Renal cortical epithelial cell (primary cell): ENCODE measurements at places on chromosomes 6 and 20.

DNA sequence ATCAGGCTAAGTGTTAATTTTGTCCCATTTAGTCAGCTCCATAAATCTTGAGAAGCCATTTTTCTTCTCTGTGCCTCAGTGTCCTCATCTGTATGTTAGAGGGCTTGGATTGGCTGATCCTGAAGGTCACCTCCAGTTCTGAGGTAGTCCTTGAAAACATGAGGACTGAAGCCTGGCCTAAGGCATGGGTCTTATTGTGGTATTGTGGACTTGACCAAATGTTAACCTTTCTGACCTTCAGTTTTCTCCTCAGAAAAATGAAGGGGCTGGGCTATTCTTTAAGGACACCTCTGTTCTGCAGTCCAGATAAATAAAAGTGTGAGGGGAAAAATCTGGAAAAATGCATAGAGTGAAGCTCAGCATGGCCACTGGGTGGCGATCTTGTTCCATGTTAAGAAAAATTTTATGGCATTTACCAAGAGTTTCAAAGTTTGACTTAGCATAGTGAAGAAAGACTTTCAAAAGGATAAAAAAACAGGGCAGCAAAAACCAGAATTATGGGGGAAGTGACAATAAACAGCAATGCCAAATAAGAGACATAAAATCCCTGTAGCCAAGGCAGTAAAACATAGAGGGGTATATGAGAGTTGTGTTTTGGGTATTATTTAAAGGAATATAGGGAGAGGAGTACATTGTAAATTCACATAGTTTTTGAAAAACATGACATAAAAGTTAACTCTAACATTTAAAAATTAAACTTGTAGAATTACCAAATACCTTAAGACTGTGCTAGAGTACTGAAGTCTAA, 13.2 kb upstream of the TFB1M start:
- DNase-seq = peak; percentile 70

DNA sequence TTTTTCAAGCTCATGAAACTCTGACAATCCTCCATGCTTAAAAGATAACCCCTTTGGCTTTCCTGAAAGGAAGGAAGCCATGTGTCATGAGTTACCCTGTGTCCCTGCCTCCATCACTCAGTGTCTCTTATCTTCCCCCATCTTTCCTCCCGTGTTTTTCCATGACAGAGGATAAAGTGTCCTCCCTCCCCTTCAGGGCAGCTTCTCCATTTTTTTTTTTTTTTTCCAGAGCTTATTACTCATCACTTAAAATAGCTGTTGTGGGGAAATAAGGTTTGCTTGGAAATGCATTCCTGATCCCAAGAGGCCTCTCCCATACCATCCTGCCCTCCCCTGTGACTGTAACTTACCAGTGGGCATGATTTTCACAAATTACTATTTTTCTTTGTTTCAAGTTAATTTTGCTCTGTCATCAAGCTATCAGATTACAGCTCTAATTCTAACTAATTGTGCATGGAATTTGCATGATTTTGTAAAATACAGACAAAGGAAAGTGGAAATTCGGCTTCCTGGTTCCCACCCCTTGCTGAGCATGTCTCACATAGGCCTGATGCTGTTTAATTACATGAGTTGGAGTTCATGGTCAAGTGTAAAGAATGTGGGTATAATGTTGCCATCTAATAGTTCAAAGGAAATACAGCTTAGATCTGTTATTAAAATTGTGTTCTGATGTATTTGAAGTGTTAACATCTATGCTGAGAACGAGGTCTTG, 614.5 kb upstream of the FLRT3 start:
- DNase-seq = peak; percentile 81

DNA sequence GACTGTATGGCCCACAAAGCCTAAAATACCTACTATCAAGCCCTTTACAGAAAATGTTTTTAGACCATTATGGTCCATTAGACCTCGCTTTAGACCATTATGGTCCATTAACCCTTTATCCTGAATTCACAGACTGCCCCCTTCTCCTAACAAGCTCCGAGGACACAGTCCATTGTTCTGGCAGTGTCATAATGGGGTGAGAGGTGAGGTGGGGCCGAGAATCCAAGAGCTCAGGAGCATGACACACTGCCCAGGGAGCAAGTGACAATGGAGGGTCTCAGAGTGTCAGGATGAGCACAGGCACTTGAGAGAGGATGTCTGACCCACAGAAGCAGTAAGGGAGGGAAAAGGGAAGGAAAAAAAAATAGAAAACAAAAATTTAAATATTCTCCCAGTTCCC, 212.4 kb upstream of the NT5E start:
- no peak for DNase-seq

GRCh38 chr6:161830866-161831616, 557.2 kb upstream of the AGPAT4 start:
- no peak for DNase-seq

GRCh38 chr6:39440039-39440426, 117.5 kb upstream of the KCNK16 start:
- DNase-seq = no peak

- no peak for DNase-seq
Measured at GRCh38 chr6:57174511-57174907, 2.4 kb downstream of the BAG2 start.

DNA sequence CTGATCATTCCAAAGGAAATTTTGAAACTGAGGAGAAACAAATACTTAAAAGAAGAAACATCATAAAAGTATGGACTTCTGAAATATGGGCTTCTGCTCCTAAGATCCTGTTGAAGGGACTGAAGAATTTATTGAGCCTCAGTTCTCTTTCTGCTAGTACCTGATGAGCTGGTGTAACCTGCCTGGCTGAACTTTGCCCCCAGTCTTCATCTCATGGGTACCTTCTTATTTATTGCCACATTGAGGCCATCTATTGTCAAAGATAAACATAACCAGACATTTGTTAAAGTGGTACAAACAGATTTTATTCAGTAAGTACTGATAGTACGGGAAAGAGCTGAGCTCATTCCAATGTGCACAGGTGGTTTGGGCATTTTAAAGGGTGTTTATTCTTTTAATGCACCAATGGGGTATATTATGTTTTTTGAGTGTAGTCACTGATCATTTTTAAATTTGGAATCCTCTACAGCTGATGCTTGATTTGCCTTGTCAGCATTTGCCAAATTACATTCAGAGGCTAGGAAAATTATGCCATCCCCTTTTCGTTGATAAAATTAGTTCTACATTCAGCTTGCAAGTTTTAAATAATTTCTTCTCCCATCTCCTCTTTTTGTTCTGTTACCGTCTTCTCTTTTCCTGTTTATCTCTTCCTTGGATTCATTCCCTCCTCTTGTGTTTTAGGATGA, 118.2 kb downstream of the PRIM2 start:
- no peak for DNase-seq

DNA sequence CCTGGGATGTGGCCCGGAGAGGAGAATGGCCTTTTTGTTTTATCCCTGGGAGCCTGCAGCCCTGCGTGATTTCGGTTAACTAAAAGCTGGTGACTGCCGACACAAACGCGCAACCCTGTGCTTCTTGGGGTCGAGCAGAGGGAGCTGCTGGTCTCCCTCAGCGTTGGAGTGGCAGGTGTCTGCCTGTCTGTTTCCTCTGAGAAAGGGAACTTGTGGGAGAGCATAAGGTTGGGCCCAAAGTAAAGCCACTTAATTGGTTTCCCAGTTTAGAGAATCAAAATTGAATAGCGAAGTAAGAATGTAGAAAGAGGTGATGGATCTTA, 500 bp downstream of the LTV1 start:
- DNase-seq = peak; percentile 4

- no peak for DNase-seq
Measured at GRCh38 chr6:110357664-110358552, at the start of gene METTL24. TSS of gene METTL24 (minus strand) at chr6:110358349. CDS start at chr6:110358272, 77 bp downstream.

GRCh38 chr6:151422981-151423380, 28.9 kb downstream of the RMND1 start:
- DNase-seq = no peak

GRCh38 chr6:45640081-45640491, 262.4 kb upstream of the SUPT3H start:
- no peak for DNase-seq

- DNase-seq = peak; percentile 11
Measured at GRCh38 chr6:42051268-42051653, 937 bp downstream of the TAF8 start.

GRCh38 chr20:19539191-19539590, 218.9 kb upstream of the RIN2 start:
- DNase-seq = no peak

GRCh38 chr6:144036064-144036834, 28.2 kb upstream of the PLAGL1 start:
- DNase-seq = peak; percentile 56

GRCh38 chr6:20402342-20403069, 827 bp downstream of the E2F3 start:
- no peak for DNase-seq

- DNase-seq = no peak
Measured at GRCh38 chr6:53294095-53294494, 54.7 kb downstream of the ELOVL5 start.

- DNase-seq = no peak
Measured at GRCh38 chr6:125116710-125117109, 36.9 kb upstream of the TPD52L1 start.

- peak; percentile 92 for DNase-seq
Measured at GRCh38 chr6:169935348-169935718, 183.9 kb downstream of the ERMARD start.

- no peak for DNase-seq
Measured at GRCh38 chr6:70797625-70798024, 129.9 kb downstream of the SMAP1 start.

GRCh38 chr20:43954704-43955061, 40.0 kb downstream of the TOX2 start:
- no peak for DNase-seq

DNA sequence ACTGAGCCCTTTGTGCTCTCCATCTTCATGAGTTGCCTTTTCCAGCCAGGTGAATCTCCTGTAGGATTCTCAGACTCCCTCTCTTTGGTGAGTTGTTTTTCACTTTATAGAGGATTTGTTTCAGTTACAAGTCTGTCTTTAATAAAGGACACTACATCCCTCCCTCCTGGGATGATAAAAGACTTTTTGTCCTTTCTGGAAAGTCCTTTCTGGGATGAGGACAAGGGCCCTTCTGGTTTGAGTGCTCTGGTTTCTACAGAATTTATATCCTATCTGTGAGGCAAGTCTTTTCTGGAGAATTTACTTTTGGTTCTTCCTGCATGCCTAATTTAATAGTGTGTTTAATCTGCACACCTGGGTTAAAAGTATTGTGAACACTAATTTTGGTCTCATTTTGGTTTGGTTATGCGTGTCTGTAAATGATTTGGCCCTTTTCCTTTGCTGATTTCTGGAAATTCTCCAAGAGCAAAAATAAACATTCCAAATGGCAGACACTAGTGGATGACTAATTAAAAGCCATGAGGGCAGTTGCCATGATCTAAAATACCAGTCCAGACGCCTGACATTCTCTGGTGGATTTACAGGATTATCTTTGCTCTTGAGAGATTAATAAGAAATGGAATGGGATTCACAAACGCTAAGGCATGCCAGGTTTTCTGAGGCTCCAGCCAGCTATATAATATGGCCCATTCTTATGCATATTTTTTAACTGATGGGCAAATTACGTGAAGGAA, 44.8 kb downstream of the TCP11 start:
- DNase-seq = peak; percentile 88

- no peak for DNase-seq
Measured at GRCh38 chr20:3673221-3674070, 8.4 kb downstream of the ADAM33 start.

GRCh38 chr6:105894556-105894955, 191.6 kb upstream of the PRDM1 start:
- no peak for DNase-seq

GRCh38 chr20:16167423-16168130, 405.7 kb downstream of the KIF16B start:
- DNase-seq = no peak

- DNase-seq = peak; percentile 33
Measured at GRCh38 chr6:11525468-11526155, 11.9 kb upstream of the TMEM170B start.

GRCh38 chr6:102742028-102742427, 1348.5 kb downstream of the GRIK2 start:
- no peak for DNase-seq

GRCh38 chr6:408599-409102, 17.1 kb downstream of the IRF4 start:
- DNase-seq = peak; percentile 22

DNA sequence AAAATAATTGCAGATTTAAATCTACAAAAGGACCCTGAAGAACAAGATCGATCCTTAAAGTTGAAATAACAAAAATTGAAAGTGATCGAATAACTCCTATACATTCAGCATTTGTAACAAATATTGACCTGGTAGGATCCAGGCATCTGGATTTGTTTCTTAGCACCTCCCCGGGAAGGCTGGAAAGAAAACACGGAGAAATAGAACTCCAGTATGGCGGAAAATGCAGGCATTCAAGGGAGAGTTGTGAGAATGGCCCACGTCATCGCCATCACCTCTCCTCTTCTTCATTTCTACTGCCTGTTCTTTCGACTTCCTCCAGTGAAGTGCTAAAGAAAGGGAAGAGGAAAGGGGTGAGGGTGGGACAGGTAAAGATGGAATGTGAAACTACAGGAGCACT, 242.3 kb upstream of the TFAP2D start:
- no peak for DNase-seq

DNA sequence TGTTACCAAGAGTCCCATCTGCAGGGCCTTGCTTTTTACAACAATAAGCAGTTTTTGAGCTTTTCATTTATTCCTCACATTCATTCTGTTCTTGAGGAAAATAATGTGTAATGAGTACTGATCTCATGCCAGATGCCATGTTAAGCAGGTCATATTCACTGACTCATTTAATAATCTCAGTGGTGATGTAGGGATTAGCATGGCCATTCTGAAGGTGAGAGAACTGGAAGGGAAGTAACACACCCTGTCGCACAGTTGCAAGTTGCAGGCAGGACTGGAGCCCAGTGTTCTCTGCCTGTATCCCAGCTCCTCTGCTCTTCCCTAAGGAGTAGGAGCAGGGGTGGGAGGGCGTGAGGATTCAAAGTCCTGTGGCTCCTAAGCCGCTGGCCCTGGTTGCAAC, 5.6 kb downstream of the PCIF1 start:
- no peak for DNase-seq

- DNase-seq = no peak
Measured at GRCh38 chr6:24763578-24763977, 11.2 kb upstream of the GMNN start.

DNA sequence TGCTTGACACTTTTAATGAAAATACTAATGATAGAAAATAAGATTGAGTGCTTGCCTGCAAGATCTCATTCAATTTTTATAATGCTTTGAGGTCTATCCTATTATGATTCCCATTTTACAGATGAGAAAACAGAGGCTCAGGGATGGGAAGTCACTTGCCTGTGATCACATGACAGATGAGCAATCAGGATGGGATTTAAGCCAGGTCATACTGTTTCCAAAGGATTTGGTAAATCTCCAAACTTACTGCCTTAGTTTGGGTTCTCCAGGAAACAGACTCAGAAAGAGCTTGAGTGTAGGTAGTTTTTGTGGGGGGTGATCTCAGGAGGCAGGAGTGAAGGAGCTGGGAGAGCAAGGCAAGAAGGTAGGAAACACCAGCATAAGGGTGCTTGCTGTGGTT, 456.3 kb downstream of the MAFB start:
- no peak for DNase-seq
